ENCODE measurements at places on chromosomes 12 and 14.

GRCh38 chr12:48910196-48910595 lies 15.1 kb downstream of the FKBP11 start:
- no peak for DNase-seq

GRCh38 chr14:100893760-100894159 lies 9.8 kb downstream of the RTL1 start:
- DNase-seq = no peak

- no peak for DNase-seq
These were observed 114.5 kb downstream of the OTOGL start for GRCh38 chr12:80213871-80214270.

DNA sequence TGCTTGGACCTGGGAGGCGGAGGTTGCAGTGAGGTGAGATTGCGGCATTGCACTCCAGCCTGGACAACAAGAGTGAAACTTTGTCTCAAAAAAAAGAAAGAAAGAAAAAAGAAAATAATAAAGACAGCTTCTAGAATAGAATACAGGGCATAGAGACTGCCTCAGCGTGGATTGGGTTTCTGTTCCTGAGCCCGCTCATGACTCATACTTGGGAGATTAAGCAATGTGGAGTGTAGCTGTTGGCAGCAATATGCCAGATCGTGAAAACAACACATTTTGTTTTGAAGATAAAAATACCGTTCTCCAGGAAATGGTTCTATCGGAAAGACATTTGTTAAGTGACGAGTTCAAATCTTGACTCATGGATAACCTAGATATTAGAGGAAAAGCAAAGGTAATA lies 67.2 kb downstream of the GLT1D1 start:
- no peak for DNase-seq

GRCh38 chr14:27338012-27338411 lies 740.2 kb upstream of the NOVA1 start:
- DNase-seq = no peak

DNA sequence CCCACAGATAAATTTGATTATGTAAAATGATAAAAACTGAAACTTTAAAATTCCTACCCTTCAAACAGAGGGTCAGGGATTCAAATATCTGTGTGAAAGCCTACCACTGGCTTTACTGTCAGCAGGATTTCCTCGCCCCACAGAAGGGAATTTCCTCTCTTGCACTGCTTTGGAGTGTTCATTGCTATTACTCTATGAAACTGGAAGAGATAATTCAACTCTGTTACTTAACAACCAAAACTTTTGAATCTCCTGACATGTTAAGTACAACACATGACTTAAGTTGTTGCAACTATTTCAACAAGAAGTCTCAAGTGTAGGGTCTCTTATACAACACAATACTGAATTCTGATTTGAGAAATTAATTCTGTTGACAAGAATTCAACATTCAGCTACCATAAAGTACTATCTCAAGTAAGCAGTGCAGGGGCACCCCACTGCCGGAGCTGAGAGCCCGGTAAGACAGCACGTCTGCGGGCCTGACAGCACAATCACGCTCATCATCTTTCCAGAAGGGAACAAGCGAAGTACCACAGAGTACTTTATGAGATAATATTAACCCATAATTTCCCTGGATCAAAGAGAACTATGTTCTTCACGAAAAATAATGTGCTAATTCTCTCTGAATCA lies 22.9 kb downstream of the DICER1 start:
- DNase-seq = no peak

DNA sequence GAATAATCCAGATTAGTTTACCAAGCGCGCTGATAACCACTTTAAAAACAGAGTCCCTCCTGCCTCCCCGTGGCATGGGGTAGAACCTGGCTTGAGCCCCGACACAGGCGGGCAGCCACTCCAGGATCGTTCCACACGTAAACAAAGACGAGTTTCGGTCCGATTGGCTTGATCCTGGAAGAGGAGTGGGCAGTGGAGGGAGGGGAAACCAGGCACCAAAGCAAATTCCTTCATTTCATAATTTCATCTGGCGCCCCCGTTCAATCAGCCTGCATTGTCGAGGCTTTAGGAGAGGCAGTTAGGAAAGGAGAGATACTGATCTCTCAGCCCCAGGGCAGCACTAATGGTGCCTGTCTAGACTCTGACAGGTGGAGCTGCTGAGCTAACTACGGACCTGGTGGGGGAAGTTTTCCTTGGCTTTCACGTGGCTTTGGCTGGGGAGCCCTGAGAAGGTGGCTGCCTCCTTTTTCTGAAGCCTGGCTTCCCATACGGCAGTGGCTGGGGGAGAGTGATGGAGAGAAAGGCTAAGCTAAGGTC lies 751 bp upstream of the GPRC5A start:
- no peak for DNase-seq

- no peak for DNase-seq
These were observed 67.6 kb upstream of the CSRP2 start for GRCh38 chr12:76946446-76946845.
